A549 treated with DMSO at 1 μM for 4 hours (cell line): ENCODE measurements at places on chromosomes 16 and 17. TPM values are rescaled to one million over a fixed set of nuclear protein-coding genes. Genes with fewer than 3 reads are reported as not detected.

OSGIN1 gene
- 30.1 to 64.8 TPM (median 39.7 TPM) in 5 replicates for total RNA-seq

NAA38 gene
- 191 to 232 TPM (median 215 TPM) in 5 replicates for total RNA-seq

KCNJ12 gene
- total RNA-seq, result 0.90 to 1.2 TPM (median 0.94 TPM) in 5 replicates

NPIPB2 gene
- total RNA-seq, result 2.1 to 4.8 TPM (median 4.4 TPM) in 5 replicates

KRT33A gene
- not detected in 5 replicates for total RNA-seq

RNPS1 gene
- total RNA-seq, result 254 to 293 TPM (median 274 TPM) in 5 replicates

CNTD1 gene
- total RNA-seq, result 0.05 to 0.28 TPM (median 0.05 TPM) in 4 of 5 replicates, not detected in the other

GDPD3 gene
- 1.5 to 2.8 TPM (median 2.0 TPM) in 5 replicates for total RNA-seq

CLCN7 gene
- 56.1 to 84.3 TPM (median 77.2 TPM) in 5 replicates for total RNA-seq

CTRB2 gene
- not detected in 5 replicates for total RNA-seq

TBC1D3K gene
- total RNA-seq, result not detected in 5 replicates

ASGR1 gene
- 1.1 to 1.7 TPM (median 1.2 TPM) in 5 replicates for total RNA-seq

HBA1 gene
- 0.79 to 1.4 TPM (median 1.1 TPM) in 5 replicates for total RNA-seq

MRPL58 gene
- 74.1 to 83.2 TPM (median 79.3 TPM) in 5 replicates for total RNA-seq

CES3 gene
- total RNA-seq, result 1.7 to 2.1 TPM (median 2.1 TPM) in 5 replicates

ZNF469 gene
- total RNA-seq, result 12.2 to 15.2 TPM (median 14.2 TPM) in 5 replicates

ZFP1 gene
- 10.1 to 13.0 TPM (median 12.8 TPM) in 5 replicates for total RNA-seq

KRTAP2-3 gene
- total RNA-seq, result 0.12 to 0.13 TPM in 2 of 5 replicates, not detected in the others

BCL6B gene
- total RNA-seq, result 0.09 TPM in 1 of 5 replicates, not detected in the others

KCNJ18 gene
- total RNA-seq, result 0.05 TPM in 2 of 5 replicates, not detected in the others

CLEC18C gene
- 0.06 to 0.16 TPM (median 0.09 TPM) in 5 replicates for total RNA-seq

PNPO gene
- 17.6 to 22.8 TPM (median 22.4 TPM) in 5 replicates for total RNA-seq

IRF8 gene
- 0.27 to 1.1 TPM (median 0.29 TPM) in 5 replicates for total RNA-seq

ZNF213 gene
- total RNA-seq, result 8.2 to 13.3 TPM (median 11.1 TPM) in 5 replicates

CDH5 gene
- 0.18 to 0.35 TPM (median 0.28 TPM) in 5 replicates for total RNA-seq

CACNG4 gene
- total RNA-seq, result 9.2 to 13.1 TPM (median 10.5 TPM) in 5 replicates

NPIPA5 gene
- total RNA-seq, result 1.3 to 3.3 TPM (median 2.7 TPM) in 5 replicates

FGF11 gene
- total RNA-seq, result 0.86 to 1.3 TPM (median 1.1 TPM) in 5 replicates

TSNAXIP1 gene
- 0.32 to 0.56 TPM (median 0.47 TPM) in 5 replicates for total RNA-seq

CLDN7 gene
- total RNA-seq, result 0.63 to 0.91 TPM (median 0.76 TPM) in 5 replicates

ASGR2 gene
- total RNA-seq, result 0.07 to 0.19 TPM in 2 of 5 replicates, not detected in the others

ATXN1L gene
- total RNA-seq, result 15.8 to 20.3 TPM (median 19.1 TPM) in 5 replicates

AXIN2 gene
- total RNA-seq, result 0.94 to 1.9 TPM (median 1.5 TPM) in 5 replicates

ZNF19 gene
- total RNA-seq, result 1.3 to 2.6 TPM (median 2.0 TPM) in 5 replicates

CDH3 gene
- total RNA-seq, result 0.12 to 0.39 TPM (median 0.21 TPM) in 5 replicates

PHOSPHO1 gene
- 0.48 to 1.1 TPM (median 0.63 TPM) in 5 replicates for total RNA-seq

MT1M gene
- total RNA-seq, result not detected in 5 replicates

PRSS36 gene
- total RNA-seq, result 0.43 to 1.0 TPM (median 0.84 TPM) in 5 replicates

ZNF689 gene
- 7.5 to 9.6 TPM (median 8.7 TPM) in 5 replicates for total RNA-seq

DNAH17 gene
- total RNA-seq, result 1.4 to 1.6 TPM (median 1.5 TPM) in 5 replicates

GABARAPL2 gene
- 77.2 to 101 TPM (median 90.6 TPM) in 5 replicates for total RNA-seq

KRTAP4-5 gene
- not detected in 5 replicates for total RNA-seq

CCDC40 gene
- 5.2 to 7.8 TPM (median 6.5 TPM) in 5 replicates for total RNA-seq

SBK1 gene
- 0.13 to 0.36 TPM (median 0.32 TPM) in 5 replicates for total RNA-seq

GRAPL gene
- 0.12 TPM in 1 of 5 replicates, not detected in the others for total RNA-seq

SCGB1C2 gene
- not detected in 5 replicates for total RNA-seq

NLRC3 gene
- 0.01 to 0.02 TPM in 2 of 5 replicates, not detected in the others for total RNA-seq

ASIC2 gene
- total RNA-seq, result 1.9 to 2.8 TPM (median 2.4 TPM) in 5 replicates

CBFA2T3 gene
- 0.18 to 0.57 TPM (median 0.46 TPM) in 5 replicates for total RNA-seq
